ENCODE measurements at places on chromosomes 3 and 15. TPM values are rescaled to one million over a fixed set of nuclear protein-coding genes. Genes with fewer than 3 reads are reported as not detected.

SERINC4 gene
- polyA plus RNA-seq: 0.24 TPM

NEDD4 gene
- polyA plus RNA-seq: 2.3 TPM

SLC24A5 gene
- not detected for polyA plus RNA-seq

SLC35G2 gene
- 1.1 TPM for polyA plus RNA-seq

MYL3 gene
- 0.87 TPM for polyA plus RNA-seq

Data from esophagus (tissue), 2 donors.